ENCODE measurements at places on chromosomes 16 and 17.

DNA sequence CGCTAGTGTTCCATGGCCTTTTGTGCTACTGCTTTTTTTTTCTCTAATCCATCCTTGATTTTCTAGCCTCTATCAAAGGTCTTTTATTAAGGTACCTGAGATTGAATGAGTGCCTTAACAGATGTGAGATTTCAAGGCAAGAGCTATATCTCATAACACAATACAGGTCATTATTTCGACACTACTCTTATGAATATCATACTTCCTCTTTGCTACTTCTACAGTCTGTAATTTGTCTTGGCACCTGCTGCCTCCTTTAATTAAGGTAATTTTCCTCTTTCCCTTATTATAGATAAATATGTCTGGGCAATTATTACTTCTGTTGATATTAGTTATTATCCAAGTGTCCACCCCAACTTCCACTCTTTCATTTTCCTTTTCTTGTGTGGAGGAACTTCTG is 5.3 kb downstream of the KRT28 start:
- no peak for DNase-seq

GRCh38 chr17:1043601-1044251 is 46.8 kb downstream of the TIMM22 start:
- DNase-seq = peak; percentile 72

DNA sequence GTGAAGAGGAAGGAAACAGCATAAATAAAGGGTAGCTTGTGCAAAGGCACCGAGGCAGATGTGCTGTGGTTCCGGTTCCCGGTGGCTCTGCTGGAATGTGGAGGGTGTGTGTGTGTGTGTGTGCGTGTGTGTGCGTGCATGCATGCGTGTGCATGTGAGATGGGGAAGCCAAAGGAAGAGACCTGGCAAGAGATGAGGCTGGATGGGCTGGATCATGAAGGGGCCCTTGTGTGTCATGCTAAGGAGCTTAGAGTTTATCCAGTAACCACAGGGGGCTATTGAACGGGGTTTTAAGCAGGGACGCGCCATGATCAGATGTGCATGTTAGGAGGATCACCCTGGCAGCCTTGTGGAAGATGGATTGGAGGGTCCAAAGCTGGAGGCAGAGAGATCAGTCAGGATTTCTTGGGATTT is 8.3 kb downstream of the WSCD1 start:
- no peak for DNase-seq

- no peak for DNase-seq
Measured at GRCh38 chr17:54982399-54982798, 13.8 kb downstream of the STXBP4 start.

DNA sequence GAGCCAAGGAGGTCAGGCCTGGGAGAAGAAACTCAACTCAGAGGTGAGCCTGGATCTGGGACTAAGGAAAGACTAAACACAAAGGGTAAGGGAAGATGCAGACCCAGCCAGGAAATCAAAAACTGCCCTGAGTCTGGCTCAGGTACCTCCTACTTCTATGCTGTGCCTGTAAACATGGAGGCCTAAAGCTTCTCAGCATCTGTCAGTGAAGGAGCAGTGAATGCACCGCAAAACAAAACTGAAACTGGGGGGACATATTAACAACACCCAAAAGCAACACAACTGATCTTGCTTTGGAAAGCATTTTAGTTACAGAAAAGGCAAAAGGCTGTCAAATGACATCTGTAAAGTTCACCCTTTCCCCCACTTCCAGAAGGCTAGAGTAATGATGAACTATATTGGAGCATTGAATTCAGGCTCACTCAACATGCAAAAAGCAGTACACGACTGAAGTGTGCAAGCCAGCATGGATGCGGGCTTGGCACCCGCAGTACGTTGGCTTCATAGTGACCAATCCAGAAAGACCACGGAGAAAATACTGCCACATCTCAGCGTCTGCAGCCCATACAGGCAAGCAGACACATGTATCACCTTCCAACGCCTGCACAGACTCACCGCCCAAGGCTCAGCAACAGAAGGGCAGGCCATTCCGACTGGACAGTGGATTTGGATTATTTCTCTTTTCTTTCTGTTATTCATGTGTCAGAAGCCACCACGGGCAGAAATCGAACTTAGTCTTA is 3.8 kb downstream of the TBC1D16 start:
- peak; percentile 34 for DNase-seq

GRCh38 chr16:62224646-62225209 is 188.5 kb upstream of the CDH8 start:
- DNase-seq = no peak

- no peak for DNase-seq
Measured at GRCh38 chr16:88904676-88905365, 38.4 kb upstream of the PABPN1L start.

DNA sequence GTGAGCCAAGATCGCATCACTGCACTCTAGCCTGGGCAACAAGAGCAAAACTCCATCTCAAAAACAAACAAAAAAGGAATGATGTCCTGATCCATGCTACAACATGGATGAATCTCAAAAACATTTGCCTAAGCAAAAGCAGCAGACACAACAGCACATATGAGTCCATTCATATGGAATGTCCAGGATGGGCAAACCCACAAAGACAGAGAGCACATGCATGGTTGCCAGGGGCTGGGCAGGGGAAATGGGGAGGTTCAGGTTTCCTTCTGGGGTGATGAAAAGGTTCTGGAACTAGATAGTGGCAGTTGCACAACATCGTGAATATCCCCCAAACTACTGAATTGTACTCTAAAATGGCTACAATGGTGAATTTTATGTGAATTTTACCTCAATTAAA is 35.3 kb upstream of the RAI1 start:
- no peak for DNase-seq

GRCh38 chr16:549544-550263 is 10.5 kb upstream of the PRR35 start:
- no peak for DNase-seq

DNA sequence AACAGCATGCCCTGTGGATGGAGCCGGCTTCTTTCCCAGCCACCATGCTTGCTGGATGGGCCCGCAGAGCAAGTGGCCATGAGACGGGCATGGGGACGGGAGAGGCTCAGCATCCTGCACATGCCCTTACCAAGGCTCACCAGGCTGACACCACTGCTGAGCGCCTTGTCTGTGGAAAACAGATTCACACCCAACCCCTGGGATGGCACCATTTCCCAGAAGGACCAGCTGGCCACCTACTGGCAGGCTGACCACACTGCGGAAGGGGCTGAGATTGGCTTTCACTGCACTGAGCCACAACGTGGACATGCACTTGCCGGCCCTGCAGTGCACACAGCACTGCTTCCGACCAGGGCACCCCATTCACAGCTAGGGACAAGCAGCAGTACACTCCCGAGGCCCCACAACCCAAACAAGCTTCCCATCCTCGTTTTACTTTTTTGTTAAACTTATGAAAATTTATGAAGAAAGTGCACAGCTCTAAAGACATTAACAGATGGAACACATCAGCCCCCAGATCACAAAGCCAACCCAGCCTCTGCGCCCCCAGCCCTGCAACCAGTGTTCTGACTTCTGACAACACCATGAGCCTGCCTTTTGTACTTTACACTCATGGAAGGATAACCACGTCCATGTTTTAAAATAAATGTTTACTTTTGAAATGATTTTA is 13.9 kb upstream of the KRTAP17-1 start:
- peak; percentile 73 for DNase-seq

DNA sequence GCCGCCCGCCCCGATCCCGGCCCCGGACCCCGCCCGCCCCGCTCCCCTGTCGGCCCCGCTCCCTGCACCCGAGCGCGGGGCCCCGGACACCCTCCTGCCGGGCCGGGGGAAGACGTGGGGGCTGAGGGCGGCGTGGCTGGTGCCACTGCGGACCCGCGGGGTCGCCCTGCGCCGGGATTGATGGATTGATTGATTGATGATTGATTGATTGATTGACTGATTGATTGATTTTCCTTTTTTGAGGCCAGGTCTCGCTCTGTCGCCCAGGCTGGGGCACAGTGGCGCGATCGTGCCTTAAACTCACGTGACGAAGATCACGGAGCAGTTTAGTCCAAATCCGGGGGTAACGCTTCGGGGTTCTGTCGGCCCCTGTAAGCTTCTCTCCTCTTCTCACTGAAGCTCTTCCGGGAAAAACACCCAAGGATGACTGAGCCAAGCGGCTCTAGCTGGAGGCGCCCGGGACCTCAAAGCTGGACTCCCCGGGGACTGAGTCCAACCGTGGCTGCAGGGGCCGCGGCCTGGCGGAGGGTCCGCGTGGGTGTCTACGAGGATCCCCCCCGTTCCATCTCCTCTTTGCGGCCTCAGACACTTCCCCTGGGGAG is 40.2 kb upstream of the BHLHA9 start:
- no peak for DNase-seq

- no peak for DNase-seq
Measured at GRCh38 chr17:78940708-78941107, 15.5 kb upstream of the TIMP2 start.

GRCh38 chr17:82327757-82328140 is 5.8 kb downstream of the SECTM1 start:
- DNase-seq = no peak

DNA sequence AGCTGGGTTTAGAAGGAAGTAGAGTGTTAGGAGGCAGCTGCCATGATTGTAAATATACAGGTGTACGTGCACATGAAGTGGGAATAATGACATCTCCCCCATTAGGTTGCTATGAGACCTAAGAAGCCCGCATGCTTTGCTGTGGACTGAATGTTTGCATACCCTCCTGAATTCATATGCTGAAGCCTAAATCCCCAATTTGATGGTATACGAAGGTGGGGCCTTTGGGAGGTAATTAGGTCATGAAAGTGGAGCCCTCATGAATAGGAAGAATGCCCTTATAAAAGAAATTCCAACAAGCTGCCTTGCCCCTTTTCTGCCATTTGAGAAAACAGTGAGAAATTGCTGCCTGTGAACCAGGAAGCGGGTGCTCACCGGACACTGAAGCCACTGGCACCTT is 44.0 kb downstream of the CCDC182 start:
- DNase-seq = no peak

DNA sequence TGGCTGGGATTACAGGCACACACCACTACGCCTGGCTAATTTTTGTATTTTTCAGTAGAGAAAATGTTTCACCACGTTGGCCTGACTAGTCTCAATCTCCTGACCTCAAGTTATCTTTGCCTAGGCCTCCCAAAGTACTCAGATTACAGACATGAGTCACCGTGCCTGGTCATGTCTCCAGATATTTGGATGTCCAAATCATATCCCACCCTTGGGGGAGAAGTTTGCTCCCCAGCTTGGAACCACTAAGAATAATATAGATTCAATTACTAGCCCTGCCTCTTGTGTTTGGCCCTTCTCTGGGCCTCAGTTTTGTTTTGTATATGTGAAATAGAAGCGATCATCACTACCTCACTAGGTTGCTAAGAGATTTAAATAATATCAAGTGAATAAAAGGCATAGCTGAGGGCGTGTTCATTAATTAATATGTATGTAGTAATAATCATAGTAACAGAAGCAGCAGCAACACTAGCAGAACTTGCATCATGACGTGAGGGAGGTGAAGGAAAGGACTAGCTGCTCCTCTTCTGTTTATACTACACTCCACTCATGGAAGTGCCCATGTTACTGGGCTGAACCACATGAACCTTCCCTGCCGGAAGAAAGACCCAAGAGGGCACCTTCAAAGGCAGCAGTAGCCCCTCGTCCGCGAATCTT is 253.6 kb upstream of the XYLT1 start:
- DNase-seq = no peak

- DNase-seq = no peak
Measured at GRCh38 chr17:17150448-17150800, 55.7 kb downstream of the PLD6 start.

DNA sequence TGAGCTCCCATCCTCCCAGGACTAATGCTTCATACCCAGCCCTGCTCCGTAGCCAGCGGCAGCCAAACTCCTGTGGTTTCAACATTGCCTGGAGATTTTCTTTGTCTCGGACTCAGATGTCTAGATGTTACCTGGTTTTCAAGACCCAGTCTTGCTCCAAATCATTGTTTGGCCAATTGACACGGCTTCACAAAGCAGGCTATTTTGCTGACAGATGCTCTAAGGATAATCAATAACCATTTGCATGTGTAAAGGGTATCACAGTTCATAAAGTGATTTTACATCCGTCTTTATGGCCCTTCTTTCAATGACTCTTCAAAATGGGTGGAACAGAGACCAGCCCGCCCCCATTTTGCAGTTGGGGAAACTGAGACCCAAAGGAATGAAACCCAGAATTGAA is 153.4 kb downstream of the SALL1 start:
- DNase-seq = no peak

GRCh38 chr16:67235816-67236562 is 9.1 kb downstream of the TMEM208 start:
- no peak for DNase-seq

DNA sequence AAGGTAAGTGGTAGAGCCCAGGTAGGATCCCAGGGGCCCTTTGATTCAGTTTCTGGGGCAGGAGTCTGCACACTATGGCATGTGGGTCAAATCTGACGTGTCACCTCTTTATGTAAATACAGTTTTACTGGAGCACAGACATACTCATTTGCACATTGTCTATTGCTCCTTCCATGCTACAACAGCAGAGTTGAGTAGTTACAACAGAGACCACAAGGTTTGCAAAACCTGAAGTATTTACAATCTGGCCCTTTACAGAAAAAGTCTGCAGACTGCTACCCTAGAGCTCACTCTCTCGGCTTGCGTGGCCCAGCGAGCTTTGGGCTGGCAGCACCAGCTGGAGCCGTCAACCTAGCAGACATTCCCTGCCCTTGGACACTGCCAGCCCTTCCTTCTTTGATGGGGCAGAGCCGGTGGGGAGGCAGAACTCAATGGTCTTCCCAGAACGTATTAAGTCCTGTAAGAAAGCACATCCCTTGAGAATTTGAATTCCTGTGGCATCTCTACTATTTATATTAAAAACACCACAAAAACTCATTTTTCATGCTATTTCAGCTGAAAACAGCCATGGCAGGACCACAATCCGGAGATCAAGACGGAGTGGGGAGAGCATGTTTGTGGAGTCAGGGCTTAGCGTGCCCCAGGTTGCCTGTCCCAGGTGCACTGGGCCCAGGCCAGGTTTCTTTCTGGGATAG is 133.1 kb upstream of the NUDT7 start:
- no peak for DNase-seq

GRCh38 chr16:83728492-83728891 is 79.3 kb upstream of the HSBP1 start:
- no peak for DNase-seq

DNA sequence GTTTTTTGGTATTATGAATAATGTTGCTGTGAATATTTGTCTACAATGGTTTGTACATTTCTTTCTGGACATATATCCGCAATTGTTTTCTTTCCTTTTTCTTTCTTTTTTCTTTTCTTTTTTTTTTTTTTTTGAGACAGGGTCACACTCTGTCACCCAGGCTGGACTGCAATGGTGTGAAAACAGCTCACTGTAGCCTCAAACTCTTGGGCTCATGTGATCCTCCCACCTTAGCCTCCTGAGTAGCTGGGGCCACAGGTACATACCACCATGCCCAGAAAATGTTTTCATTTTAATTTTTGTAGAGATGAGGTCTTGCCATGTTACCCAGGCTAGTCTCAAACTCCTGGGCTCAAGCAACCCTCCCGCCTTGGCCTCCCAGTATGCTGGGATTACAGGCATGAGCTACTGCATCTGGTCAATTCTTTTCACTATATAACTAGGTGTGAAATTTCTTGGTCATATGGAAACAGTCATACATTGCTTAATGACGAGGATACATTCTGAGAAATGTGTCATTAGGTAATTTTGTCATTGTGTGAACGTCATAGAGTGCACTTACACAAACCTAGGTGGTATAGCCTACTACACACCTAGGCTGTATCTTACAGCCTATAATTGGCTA is 15.2 kb downstream of the IL21R start:
- DNase-seq = no peak

Data from D341Med (cell line).